ENCODE measurements at places on chromosomes 6 and 20.
A peak's percentile ranks its signal among the peaks of the same experiment; 100 is the strongest.

DNA sequence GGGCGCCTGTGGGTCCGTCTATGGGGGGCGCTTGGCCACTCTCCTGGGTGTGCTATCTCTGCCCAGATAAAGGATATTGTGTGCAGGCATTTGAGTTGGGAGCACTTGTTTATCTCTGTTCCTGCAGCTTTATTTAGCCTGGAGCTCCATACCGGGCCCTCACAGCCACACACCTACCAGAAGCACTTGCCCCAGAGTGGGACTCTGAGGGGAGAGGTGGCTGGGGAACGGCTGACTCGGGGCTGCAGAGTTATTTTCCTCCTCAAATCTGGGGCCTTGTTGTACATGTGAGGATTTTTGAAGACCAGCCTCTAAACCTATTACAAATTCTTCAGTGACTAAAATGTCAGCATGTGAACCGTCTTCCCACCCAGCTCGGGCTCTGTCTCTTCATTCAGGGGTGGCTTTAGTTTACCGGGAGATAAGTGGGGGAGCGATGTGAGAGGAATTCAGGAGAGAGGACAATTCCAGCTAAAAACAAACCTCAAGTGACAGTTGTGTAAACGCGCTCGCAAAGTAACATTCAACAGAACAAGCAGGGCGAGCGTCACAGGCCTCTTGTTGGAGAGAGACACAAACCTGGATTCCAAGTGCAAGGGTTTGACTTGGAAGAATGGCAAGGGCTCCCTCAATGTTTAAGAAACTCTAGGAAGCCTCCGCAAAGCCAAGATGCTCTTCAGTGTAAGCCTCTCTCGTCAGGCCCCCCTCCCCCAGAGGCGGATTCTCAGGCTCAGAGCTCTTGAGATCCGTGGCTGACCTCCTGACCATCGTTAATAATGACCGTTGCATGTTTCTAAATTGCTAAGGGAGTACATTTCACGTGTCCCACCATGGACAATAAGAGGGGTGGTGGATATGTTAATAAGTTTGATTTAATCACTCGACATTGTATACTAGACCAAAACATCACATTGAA is 548.9 kb downstream of the QKI start:
- no peak for DNase-seq

GRCh38 chr6:39934131-39934757 is at the start of gene MOCS1:
TSS of gene MOCS1 (minus strand) at chr6:39934462. CDS start at chr6:39934417, 45 bp downstream.
- DNase-seq = peak; percentile 19

GRCh38 chr20:47419953-47420514 is 63.5 kb upstream of the ZMYND8 start:
- no peak for DNase-seq

DNA sequence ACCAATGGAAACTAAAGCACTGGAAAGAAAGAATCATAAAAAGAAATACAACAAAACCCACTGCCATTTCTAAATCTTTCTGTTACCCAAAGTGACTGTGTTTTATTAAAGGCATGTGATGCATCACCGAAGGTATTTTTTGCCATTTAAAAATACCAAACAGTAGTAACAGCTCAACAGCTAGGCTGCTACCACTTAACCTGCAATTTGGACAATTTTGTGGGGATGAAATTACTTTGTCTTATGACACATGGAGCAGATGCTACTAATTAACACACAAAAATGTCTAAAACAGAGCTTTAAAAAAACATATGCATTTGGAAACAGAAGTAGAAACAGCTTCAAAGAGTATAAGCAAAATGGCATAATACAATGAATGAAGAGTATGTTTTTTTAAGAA is 97.4 kb downstream of the ATXN1 start:
- no peak for DNase-seq

- no peak for DNase-seq
Observed at GRCh38 chr6:6829872-6830685, 241.6 kb downstream of the LY86 start.

DNA sequence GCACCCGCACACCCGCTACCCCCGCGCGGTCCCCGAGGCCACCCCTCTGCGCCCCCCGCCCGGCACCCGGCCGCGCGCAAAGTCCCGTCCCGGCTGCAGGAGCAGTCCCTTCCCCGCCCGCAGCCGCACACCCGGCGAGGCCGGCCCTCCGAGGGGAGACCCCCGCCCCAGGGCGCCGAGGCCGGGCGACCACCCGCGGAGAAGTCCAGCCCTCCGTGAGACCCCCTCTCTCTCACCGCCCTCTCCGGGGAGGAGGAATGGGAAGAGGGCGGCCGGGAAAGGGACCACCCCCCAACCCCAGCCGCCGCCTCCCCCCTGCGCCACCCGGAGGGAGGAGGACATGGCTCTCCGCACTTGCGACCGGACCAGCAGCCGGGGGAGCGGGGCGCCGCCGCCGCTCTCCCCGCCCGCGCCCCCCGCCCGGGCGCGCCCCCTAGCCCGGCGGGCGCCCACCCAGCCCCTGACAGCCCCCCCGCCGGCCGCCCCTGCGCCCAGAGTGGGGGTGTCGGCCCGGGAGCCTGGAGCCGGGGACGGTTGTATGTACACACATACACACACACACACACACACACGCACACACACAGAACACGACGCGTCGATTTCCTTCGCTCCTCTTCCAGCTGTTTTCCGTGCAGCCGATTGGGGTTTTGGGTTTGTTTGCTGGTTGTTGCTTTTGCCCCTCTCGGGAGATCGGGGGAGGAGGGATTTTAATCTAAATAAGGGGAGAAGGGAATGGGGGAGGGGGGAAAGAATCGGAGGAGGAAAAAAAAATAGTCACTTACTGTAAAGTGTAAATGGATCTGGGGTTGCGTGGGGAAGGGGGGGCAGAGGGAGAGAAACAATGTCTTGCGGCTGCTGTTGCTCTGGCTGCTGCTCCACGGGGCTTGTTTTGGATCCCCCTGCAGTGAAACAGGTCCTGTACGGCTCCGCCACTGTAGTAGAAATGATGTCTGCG is at the start of gene ATXN1:
Gene ATXN1, minus strand, starts transcription at position 945 of the 955 bp plus-strand sequence.
- DNase-seq = peak; percentile 44

Data from CD4-positive, alpha-beta T cell treated with Interleukin-1 beta for 1 hour (primary cell).